Sciatic nerve (tissue), 2 donors: ENCODE measurements at places on chromosomes 5 and 9. TPM values are rescaled to one million over a fixed set of nuclear protein-coding genes. Genes with fewer than 3 reads are reported as not detected.

DNA sequence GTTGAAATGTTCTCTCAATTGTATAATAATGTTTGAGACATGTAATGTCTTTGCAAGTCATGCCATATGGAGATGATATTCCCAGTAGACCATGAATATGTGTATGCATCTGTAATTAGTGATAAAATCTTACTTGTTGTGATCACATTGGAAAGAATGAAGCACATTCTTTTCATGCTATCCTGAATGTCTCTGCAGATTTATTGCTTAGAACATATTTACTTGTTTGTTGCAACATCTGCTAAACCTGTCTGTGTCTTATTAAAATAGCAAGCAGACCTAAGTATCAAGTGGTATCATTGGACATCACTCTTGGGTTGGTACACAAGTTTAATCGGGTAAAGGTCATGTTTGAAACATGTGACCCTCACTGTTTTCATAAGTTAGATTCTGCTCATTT, 265.5 kb upstream of the CD180 start:
- DNase-seq: no peak

DNA sequence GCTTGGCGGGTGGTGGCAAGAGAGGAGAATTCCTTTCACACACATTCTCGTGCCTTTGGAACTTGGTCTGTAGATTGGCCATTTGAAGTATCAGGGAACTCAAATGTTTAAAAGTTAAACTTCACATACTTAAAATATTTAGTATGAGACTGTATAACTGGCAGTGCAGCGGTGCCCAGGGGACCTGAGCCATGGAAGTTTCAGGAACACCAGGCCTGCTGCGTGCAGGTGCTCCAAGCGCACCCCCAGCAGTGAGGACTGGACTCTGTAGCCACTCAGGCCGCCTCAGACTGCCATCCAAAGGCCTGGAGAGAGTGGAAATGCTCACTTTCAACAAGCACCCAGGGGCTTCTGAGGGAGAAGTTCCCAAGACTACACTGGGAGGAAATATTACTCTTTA, 273.5 kb upstream of the IRX2 start:
- DNase-seq: no peak

DNA sequence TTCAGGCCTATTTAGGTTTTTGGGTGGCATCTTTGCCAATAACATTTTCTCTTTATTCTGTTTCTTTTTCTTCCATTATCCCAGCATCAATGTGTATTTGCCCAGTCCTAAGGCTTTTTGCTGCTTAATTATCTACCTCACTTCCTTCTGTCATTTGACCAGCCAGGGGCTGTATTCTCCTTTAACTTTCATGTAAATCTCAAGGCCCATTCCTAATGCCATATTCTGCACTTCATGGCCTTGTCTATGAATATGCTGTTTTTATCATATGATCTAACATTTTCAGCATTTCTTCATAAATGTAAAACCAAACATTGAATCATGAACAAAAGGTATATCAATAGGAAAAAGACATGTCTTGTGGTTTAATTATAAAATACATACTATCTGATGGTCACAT, 108.7 kb downstream of the SSBP2 start:
- no peak for DNase-seq

DNA sequence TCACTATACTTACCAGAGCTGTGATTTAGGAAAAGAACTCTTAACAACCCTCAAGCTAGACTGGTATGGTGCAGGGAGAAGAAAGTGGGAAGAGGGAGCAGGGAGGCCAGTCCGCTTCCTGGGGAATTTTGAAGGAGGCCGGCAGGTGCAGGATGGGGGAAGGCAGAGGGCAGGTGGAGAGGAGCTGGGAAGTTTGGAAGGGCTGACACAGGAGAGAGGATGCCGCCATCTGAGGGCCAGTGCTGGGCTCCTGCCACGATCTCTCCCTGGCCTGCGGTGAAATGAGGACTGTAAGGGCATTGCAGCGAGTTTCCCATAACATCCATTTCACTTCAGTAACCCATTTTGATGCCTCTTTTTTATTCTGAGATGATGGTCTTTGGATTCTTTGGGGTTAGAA, 8.9 kb downstream of the DAB2IP start:
- DNase-seq: no peak

DNA sequence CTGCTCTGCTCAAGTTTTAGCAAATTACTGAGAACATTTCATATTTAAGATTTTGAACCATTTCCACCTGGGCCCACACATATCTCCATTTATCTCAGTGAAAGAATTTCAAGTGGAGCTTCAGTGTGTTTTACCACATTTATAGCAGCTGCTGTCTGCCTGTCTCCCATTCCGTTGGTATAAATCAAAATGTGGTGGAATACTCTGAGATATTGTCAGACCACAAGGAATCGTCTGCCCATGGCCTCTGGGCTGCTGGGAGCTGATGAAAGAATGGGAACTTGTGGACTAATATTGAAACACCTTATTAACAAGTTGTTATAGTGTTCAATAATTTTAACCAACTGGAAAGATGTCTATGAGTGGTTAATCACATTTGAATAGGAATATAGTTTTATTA, 33.3 kb downstream of the MAST4 start:
- no peak for DNase-seq

- no peak for DNase-seq
Measured at GRCh38 chr9:35844628-35845270, 15.7 kb downstream of the TMEM8B start.

DNA sequence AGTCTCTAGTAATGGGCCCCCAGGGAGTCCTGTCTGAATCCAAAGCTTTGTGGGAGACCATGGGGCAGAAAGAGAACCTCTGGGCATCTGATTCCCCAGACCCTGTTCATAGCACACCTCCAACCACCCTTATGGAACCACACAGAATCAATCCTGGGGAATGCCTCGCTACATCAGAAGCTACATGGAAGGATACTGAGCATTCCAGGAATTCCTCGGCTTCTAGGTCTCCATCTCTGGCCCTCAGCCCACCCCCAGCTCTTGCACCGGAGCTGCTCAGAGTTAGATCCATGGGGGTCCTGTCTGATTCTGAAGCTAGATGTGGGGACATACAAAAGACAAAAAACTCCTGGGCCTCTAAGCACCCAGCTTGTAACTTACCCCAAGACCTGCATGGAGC, 28.4 kb downstream of the VCP start:
- no peak for DNase-seq

GRCh38 chr5:58138791-58139190, 321.1 kb downstream of the PLK2 start:
- DNase-seq: no peak

GRCh38 chr9:121294151-121294743, 26.3 kb downstream of the GSN start:
- DNase-seq: peak; percentile 72

DNA sequence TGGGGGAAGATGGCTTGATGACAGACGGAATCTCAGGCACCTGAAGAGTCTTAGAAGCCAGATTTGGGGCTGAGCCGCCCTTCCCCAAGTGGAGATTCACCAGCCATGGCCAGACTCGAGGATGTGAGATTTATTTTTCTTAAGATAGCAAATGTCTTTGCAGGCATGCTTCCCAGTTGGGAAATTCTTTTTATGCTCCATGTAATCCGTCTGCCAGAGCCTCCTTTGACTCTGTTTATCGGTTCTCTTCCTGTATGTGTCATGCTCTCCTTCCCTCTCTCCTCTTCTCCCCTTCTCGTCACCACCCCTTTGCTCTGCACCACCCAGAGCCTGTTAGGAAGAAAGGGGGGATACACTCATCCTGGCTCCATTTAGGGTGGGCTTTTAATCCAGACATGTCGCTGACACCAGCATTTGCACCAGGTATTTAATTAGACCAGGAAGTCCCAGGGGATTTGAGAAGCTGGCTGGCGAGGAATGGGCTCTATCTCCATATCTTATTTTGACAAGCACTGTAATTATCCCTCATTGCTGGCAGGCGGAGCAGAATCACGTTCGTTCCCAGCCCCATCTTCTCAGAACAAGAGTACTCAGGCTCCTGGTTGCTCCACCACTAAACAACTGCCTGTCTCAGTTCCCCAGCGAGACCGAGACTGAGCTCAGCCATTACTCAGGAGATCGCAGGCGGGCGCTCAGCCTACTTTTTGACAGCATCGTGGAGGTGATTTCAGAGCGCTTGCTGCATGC, 50.9 kb downstream of the KCNIP1 start:
- DNase-seq: no peak

- no peak for DNase-seq
Measured at GRCh38 chr5:35963381-35963843, 25.0 kb upstream of the CAPSL start.

- no peak for DNase-seq
Measured at GRCh38 chr5:84794486-84795035, 409.9 kb upstream of the EDIL3 start.

- DNase-seq: no peak
Measured at GRCh38 chr5:119079318-119079921, 8.5 kb downstream of the DMXL1 start.

DNA sequence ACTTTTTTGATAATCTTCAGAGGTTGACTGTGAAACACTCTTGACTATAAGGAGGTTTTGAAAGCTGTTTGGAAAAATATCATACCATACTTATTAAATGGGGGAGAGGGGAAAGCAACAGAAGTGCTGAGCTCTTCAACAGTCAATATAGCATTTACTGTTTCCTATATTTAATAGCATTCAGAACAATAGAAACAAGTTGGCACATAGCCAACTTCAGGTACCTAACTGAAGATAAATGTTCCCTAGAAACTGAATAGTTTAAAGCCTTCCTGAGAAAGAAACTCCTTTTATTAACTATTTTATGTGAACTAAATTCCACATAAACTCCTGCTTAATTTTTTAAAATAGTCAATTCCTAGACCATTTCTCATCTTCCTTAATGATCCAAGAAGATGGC, 26.3 kb downstream of the SLC31A1 start:
- no peak for DNase-seq

- no peak for DNase-seq
Measured at GRCh38 chr5:107112216-107112615, 558.5 kb downstream of the EFNA5 start.

DNA sequence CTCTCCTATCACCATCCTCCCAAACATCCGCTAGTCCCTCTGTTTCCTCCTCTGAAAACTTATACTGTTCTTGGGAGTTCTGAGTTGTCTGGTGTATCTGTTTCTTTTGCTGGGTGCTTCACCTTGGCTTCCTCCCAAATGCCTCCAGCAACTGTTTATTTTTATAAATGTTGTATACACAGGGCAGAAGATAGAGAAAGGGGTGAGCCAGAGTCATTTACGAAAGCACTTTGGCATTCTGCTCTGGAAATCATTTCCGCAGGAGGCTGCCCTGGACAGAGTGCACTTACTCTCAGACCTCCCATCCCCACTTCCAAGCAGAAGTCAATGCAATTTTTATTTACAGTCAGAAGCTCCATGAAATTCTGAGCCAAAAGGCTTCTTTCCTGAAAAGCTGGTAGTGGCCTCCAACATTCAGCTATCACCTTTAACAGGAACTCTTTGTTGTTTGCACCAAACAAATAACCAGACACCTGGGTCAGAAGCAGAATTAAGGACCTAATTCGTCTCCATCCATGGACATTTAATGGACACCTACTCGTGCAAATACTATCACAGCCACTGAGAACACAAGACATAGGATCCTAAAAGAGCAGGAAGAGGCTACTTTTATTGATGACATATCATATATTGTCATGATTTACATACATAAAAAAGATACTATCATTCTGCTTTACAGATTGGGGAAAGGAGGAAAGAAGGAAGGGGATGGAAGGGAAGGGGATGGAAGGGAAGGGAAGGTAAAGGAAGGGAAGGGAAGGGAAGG, 229.5 kb upstream of the PAPPA start:
- DNase-seq: no peak

- DNase-seq: no peak
Measured at GRCh38 chr5:153491856-153492255, 1.4 kb downstream of the GRIA1 start.

DNA sequence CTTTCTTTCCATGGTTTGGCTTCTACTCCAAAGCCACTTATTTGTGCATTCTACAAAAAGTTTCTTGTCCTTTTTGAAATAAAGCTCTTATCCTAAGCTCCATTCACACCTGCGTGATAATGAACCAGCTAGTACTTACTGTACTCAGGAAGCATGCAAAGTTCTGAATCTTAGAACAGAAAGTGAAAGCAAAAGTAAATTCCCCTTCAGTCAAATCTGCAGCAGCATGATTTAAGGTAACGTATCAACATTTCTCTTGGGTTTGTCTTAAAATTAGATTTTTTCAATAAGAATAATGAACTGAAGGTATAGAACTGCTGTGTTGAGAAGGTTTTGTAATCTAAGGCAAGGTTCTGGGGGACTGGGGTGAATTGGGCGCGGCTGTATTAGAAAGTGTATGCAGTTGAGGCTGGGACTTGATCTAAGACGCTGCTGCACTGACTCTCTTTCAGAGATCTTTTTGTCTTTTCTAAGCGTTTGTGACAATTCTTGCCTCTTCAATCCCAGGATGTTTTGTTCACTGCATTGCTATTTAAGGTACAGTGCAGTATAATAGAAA, at the start of gene ERAP2:
ERAP2 (plus strand) TSS at position 209 of the 559 bp plus-strand sequence. CDS start 3,186 bp downstream, outside the sequence.
- no peak for DNase-seq

GRCh38 chr5:42624912-42625311, 131.7 kb upstream of the CCDC152 start:
- no peak for DNase-seq

DNA sequence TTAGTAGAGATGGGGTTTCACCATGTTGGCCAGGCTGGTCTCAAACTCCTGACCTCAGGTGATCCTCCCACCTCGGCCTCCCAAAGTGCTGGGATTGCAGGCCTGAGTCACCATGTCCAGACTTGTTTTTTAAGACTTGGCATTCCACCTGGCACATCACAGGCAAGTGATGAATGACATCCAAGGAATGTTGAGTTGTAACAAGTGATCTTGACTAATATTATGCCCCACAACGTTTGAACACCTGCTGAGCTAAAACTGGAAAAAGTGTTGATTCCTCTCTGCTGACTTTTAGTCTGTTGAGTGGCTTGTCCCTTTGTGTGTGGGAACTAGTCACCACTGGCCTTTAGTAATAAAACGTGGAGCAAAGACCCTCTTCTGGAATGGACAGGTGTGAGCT, 54.6 kb downstream of the SUB1 start:
- DNase-seq: no peak

The SMIM33 gene
- total RNA-seq: not detected

The IFNA21 gene
- total RNA-seq: not detected

The FPGS gene
- 69.7 TPM for total RNA-seq

The CTXN3 gene
- not detected for total RNA-seq
